GM12865 (cell line): ENCODE measurements at places on chromosomes 5 and 9.

- DNase-seq, result no peak
These were observed 101.3 kb downstream of the FBN2 start for GRCh38 chr5:128436749-128437188.

DNA sequence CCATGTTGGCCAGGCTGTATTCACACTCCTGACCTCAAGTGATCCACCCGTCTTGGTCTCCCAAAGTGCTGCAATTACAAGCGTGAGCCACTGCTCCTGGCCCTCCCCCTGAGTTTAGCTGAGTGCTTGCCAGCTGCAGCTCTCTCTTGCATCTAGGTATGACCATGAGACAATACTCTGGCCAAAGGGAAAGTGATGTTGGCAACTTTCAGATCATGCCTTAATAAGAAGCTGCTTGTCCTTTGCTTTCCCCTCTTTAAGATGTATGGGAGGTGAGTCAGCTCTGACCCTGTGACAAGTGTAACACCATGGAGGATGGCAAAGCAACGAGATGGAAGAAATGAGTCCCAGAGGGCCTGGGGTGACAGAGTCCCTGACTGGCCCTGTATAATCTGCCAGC lies 18.7 kb upstream of the DCAF12 start:
- DNase-seq, result peak; percentile 14

- DNase-seq, result no peak
These were observed 57.7 kb upstream of the SHB start for GRCh38 chr9:38126730-38127129.

- no peak for DNase-seq
These were observed 11.5 kb upstream of the ALDH1B1 start for GRCh38 chr9:38380872-38381534.

- DNase-seq, result no peak
These were observed 142.3 kb downstream of the MEF2C start for GRCh38 chr5:88740604-88741185.

GRCh38 chr9:124743686-124744348 lies 27.3 kb downstream of the NR6A1 start:
- no peak for DNase-seq

DNA sequence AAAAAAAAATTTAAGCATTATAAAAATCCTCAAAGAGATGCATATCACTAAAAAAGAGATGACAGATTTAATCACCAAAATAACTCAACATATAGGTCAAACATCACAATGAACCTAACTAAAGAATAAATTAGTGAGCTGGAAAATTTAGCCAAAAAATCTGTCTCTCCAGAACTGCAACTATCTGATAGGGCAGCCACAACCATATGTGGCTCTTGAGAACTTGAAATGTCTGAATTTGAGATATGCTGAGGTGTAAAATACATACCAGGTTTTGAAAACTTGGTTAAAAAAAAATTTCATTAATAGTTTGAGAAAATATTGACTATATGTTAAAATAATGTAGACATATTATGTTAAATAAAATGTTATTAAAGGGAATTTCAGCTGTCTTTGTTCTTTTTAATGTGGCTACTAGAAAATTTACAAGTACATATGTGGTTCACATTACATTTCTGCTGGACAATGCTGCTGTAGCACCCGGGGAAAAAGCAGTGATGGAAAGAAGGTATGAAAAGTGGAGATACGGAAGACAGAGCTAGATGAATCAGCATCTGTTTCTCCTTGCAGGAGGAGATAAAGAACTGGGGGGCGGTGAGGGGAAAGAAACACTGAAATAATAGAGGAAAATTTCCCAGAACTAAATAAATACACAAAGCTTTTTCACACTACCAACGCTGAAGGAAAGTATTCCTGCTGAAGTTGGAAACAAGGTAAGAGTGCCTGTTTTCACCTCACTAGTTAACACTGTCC lies 66.1 kb downstream of the DCP2 start:
- no peak for DNase-seq

GRCh38 chr9:135370411-135371375 lies 108.9 kb upstream of the PPP1R26 start:
- DNase-seq, result no peak

GRCh38 chr5:143402553-143403333 lies 743 bp downstream of the NR3C1 start:
- peak; percentile 67 for DNase-seq

GRCh38 chr9:99075246-99075912 lies 29.5 kb upstream of the TGFBR1 start:
- no peak for DNase-seq

GRCh38 chr9:19788614-19789271 lies at the start of gene SLC24A2:
Gene SLC24A2 (minus strand): TSS chr9:19789037.
- DNase-seq, result no peak

- no peak for DNase-seq
These were observed 48.6 kb downstream of the NMUR2 start for GRCh38 chr5:152356506-152356905.

DNA sequence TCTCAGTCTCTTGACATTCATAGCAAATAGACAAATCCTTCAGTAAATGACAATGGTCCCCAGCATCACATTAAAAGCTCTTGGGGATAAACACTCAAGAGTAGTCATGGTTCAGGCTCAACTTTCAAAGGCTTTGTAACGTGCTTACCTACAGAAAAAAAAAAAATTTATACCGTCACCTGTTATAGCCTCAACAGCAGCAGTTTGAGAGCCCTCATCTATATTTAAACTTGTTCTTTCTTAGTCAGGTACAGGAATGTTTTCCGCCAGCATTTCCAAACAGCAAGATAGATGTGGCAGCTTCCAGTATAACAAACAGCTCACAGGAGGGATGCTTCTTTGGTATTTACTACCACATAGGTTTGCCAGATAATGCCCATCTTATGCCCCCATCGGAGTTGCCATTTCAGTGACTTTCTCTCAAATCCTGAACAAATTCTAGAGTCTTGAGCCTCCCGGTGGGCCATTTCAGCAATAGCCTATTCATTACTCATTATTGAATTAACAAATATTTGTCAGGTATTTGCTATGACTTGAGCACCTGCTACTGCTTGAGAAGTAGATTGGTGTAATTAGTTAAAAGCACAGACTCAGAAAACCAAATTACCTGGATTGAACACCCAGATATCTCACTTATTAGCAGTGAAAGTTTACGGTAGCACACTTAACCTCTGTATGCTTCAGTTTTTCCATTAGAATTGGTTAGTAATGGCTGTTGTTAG lies 470.0 kb downstream of the EBF1 start:
- DNase-seq, result no peak

- DNase-seq, result no peak
These were observed 12.5 kb upstream of the MAMDC2 start for GRCh38 chr9:70031141-70031545.

DNA sequence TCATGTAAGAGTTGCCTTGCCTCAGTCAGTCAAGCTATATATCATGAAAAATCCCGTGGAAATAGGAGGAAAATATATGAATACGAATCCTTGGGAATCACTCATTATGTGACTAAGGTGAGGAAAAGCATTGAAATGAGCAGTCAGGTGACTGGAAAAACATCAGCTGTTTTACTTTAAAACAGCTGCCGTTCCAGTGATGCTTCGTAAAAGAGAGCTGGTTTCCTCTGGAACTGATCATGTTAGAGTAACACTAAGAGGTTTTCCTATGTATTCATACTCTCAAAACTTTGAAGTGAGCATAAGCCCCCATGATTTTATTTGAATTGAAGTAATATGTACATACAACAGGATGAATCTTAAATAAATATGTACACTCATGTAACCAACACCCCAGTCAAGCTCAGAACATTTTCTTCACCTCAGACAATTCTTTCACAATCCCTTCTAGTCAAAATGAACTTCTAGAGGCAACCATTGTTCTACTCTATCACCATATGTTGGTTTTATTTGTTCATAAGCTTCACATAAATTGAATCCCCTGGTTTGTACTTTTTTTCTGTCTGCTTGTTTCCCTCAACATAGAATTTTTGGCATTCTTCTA lies 107.7 kb downstream of the SLC25A46 start:
- DNase-seq, result no peak

DNA sequence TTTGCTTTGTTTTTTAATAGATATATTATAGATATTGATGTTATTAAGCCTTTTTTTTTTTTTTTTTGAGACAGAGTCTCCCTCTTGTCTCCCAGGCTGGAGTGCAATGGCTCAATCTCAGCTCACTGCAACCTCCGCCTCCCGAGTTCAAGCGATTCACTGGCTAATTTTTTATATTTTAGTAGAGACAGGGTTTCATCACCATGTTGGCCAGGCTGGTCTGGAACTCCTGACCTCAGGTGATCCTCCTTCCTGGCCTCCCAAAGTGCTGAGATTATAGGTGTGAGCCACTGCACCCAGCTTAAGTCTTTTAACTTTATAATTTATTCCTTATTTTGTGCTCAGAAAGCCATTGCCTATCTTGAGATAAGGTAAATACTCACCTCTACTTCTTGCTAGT lies 24.2 kb upstream of the RAD23B start:
- DNase-seq, result no peak

- no peak for DNase-seq
These were observed 44.4 kb downstream of the BNC2 start for GRCh38 chr9:16825971-16826625.

DNA sequence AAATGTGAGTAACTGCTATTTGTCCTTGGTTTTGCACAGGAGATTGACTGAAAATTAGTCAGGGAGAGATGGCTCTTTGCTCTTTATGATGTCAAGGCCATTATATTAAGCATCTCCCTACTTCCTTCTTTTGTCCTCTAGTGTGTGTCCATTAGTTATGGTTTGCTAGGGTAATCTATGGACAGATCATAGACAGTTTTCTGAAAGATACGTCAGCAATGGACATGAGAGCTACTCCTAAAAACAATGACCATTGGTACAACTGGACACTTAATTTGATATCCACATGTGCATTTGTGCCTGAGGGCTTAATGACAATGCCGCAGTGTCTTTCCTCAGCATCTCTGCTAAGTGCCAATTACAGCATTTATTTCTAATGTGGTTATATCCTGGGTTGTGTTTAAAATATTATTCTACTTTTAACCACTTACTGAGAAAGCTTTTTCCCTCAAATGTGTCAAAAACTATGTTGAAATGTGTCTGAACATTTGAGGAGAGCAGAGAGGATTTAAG lies 218.2 kb upstream of the RFX3 start:
- no peak for DNase-seq

GRCh38 chr5:159463590-159464321 lies 133.5 kb upstream of the IL12B start:
- DNase-seq, result no peak

GRCh38 chr5:178376921-178377582 lies 144.4 kb upstream of the PHYKPL start:
- DNase-seq, result no peak

DNA sequence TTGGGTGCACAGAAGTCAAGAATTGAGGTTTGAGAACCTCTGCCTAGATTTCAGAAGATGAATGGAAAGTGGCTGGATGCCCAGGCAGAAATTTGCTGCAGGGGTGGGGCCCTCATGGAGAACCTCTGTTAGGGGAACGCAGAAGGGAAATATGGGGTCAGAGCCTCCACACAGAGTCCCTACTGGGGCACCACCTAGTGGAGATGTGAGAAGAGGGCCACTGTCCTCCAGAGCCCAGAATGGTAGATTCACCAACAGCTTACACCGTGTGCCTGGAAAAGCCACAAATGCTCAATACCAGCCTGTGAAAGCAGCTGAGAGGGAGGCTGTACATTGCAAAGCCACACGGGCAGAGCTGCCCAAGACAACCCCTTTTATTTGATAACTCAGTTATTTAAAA lies 383.5 kb downstream of the TLE4 start:
- DNase-seq, result no peak

DNA sequence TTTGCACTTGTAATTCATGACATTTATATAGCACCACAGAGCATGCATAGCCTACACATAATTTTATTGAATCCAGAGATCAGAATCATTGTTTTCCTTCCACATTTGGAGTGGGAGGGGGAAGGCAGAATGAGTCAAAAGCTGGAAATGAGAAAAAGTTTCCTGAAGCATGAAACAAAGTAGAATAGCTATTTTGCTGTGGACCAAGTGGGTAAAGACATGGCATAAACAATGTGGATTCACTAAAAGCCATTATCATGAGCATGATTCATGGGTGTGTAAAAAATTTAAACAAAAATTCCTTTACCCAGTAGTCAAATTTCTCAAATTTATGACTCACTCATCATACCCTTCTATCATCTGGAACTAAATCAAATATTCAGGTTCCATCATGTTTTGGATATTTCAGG lies 97.9 kb downstream of the YIPF5 start:
- DNase-seq, result no peak

DNA sequence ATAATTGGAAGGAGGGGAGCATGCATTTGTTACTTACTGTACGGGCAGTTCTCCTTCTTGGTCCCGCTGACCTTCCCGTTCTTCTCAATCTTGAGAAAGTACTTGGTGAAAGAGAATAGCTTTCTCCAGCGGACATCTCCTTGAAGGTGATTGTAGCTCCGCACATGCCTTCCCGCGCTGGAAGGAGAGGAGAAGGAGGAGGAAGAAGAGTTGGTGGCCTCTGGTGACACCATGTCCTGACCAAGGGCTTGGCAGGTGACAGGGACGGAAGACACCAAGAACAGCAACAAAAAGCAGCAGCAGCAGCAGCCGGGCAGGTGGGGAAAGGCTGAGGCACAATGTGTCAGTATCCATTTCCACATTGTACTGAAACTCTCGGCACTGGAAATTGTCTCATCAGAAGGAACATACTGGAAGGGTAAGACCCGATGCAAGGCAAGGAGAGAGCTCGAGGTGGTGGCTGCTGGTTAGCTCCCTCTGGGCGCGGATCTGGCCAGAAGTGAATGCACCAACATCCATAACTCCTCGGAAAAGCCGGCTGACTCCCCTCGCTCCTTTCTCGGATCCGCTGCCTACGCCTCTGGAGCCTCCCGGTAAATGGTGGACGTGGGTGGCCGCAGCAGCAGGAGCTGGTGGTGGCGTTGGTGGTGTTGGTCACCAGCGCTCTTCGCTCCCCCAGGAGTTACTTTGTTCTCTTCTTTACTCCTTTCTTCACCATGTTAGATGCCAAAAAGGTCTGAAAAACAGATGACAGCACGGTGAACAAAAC lies 715 bp downstream of the FGF10 start:
- DNase-seq, result no peak

DNA sequence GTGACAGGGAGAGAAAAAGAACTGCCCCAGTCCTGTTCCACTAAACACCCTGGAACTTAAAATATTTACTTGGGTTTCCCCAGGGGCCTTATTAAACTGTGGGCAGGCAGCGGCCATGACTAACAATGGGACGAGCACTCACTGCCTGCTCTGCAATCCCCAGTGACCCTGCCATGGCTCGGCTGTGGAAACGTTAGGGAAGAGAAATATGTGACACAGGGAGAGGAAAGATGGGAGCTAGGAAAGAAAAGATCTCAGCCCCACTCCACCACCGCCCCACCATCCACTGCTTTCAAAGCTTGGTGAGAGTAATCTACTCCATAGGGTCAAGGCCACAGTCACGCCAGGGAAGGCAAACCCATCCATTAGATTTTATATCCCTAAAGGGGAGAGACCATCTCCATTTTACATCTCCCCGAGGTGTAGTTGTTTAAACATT lies 117.6 kb downstream of the EFNA5 start:
- no peak for DNase-seq

- DNase-seq, result no peak
These were observed 1.6 kb downstream of the CLPTM1L start for GRCh38 chr5:1343315-1343751.

GRCh38 chr5:74418709-74419108 lies 221.8 kb downstream of the ENC1 start:
- DNase-seq, result no peak

- no peak for DNase-seq
These were observed 31.9 kb downstream of the FBXO4 start for GRCh38 chr5:41956943-41957342.
